Brain pericyte (primary cell): ENCODE measurements at places on chromosomes 1 and 21.

DNA sequence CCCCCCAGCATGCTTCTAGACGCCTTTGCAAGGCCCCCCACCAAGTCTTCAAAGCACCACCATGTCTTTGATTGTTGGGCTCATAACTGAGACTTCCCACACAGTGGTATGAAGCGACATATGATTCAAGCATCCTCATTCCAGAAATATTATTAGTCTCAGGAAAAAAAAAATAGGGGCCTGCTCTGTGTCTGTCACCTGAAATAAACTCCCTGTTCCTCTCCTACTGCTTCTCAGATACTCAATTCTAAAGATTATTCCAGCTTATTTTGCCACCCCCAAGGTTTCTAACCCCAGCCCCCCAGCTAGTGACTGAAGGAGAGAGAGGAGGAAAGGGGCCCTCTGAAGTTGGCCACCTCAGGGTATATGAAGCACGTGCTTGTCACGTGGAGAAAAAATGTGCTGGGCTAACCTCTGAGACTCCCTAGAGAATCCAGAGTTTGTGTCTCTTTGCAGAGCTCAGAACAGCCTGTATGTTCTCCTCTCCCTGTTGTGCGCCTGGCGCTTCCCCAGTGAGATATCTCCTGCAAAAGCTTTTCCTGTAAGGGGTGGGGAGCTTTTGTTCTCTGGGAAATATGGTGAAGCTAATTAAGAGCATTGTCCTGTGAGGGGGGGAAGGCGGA, 35.9 kb upstream of the RASAL2 start:
- DNase-seq, result peak; percentile 50

GRCh38 chr1:20337581-20337980, 46.9 kb downstream of the VWA5B1 start:
- DNase-seq, result no peak

- no peak for DNase-seq
Measured at GRCh38 chr1:150559656-150560010, 10.4 kb downstream of the ADAMTSL4 start.

DNA sequence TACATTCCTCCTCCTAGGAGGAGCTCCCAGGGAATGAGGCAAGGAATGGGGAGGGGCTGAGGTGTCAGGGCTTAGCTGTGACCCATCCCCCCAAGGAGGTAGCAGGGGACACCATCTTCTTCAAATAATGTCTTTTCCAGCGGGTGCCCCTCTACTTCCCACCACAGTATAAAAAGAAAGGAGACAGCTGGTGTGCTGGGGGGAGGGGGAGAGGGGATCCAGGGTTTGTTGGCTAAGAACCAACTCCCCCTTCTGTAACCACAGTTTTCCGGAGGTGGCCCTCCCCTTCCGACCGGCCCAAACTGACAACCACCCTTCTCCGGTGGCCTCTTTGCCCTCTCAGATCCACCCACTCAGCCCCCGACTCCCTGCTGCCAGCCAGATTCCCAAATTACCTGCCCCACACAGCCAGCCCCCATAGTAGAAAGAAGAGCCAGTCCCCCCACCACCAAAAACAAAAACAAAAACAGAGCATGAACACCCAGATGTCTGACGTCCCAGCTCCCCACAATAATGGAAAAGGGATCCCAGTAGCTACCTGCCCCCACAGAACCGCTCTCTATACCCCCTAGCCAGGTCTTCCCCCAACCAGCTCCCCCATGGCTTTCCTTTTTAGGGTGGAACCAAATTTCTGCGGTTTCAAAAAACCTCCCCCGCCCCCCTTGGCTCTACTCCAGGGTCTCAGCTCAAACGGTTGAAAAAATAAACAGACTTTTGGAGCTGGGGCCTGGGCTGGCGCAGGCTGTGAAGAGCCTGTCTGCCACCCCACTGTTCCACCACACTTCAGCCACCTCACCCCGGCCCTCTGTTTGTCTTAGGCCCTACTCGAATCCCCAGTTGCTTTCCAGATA, 2.1 kb downstream of the ARHGEF2 start:
- no peak for DNase-seq

GRCh38 chr1:234558330-234558836, 51.6 kb downstream of the IRF2BP2 start:
- DNase-seq, result no peak

DNA sequence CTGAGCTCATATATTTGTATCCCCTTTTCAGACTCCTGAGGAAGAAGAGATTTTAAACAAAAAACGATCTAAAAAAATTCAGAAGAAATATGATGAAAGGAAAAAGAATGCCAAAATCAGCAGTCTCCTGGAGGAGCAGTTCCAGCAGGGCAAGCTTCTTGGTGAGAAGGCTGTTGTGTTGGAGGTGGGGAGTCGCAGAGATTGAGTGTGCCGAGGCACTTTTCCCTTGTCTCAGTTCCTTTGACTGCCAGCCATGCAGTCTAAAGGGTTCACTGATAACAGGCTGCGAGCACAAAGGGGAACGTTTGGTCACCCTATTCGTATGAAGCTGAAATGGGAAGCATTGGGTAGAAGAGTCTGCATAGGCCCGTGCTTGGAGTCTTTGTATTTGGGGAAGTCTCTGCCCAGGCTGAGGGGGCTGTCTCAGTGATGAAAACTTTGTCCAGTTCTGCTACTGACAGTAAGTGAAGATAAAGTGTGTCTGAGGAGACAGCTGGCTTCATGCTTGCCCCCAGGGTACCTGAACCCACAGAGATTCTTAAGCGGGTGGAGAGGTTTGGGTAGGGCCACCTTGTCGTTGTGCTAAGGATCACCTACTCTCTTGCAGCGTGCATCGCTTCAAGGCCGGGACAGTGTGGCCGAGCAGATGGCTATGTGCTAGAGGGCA, 2.8 kb downstream of the RPS8 start:
- DNase-seq, result no peak

- no peak for DNase-seq
Measured at GRCh38 chr1:226638608-226639007, 90.0 kb downstream of the STUM start.

GRCh38 chr21:19914028-19914427, 1084.2 kb upstream of the NCAM2 start:
- DNase-seq, result no peak

DNA sequence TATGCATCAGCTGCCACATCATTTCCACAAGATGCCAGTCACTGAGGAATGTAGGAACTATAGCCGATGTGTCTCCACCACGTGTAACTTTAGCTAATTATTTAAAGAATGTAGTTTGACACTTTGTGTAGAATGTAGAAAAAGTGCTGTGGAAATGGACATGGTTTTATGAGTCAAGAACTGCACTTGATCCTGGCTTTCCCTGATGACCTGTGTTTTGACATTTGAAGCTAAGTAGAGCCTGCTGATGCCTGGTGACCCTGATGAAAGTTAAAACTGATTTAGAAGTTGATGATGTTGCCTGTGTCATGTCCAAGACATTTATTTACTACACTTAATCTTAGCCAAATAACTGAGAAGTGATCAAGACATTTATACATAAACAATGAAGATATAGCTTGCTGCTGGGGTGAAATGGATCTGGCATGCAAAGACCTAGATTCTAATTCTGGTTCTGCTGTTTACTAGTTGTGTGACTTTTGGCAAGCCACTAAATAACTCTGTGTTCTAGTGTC, 4.4 kb upstream of the OSBPL9 start:
- no peak for DNase-seq

DNA sequence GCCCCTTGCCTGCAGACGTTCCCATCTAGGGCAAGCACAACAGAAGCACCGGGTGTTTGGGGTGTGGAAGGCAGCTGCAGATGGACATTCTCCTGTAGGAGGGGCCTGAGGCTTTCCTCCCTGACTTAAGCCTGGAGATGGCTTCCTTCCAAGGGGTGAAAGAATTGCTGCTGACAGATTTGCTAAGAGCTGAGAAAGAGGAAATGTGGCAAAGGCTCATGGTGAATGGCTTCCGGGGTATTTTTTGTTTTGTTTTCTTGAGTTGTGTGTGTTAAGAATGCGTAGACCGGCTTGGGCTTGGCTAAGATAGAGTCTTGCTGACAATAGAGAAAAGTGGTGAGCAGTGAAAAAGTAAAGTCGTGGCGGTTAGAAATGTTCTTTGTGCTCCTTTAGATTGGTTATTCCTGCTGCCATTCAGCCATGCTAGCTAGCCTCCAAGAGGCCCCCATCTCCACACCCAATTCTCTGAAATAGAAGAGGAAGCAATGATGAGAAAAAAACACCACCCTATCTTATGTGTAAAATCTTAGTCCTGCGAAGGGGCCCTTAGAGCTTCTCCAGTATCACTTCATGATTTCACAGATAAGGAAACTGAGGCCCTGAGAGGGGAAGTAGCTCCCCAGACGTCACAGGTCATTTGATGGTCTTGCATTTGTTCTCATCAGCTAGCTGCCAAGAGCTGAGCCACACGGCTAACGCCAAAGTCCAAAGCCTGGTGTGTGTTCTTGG, 36.9 kb downstream of the EIF2D start:
- DNase-seq, result no peak

DNA sequence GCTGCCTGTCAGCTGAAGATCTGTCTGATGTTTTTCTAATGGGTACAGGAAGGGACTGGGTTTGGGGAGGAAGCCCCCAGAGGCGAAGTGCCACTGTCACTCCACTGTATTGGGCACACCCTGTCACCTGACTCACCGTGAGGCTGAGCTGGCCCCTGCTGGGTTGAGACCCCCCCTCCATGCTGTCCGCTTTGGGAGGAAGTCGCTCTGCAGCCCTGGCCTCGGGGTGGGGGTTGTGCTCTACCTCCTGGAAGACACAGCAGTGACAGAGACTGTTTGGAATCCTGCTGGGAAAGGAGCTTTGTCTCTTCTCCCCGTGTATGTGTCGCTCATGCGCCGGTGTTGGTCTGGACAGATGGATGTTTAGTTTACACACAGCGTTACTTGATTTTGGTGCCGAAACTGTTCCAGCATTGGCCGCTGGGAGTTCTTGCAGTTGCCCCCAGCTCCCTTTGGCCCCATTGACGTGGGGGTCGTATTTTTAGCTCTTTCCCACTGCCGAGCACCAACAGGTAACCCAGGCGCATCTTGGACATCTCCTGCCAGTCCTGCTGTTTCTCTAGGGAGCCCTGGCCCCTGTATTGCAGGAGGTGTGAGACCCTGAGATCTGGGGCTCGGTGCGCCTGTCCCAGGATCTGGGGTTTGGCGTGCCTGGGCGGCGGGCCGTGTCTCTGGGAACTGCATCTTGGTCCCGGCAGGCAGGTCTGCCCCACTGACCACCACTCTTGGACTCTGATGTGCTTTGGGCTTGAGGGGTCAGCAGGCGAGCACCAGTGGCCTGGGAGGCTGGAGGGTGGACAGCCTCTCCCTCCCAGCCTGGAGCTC, 30.3 kb downstream of the SLX9 start:
- no peak for DNase-seq

DNA sequence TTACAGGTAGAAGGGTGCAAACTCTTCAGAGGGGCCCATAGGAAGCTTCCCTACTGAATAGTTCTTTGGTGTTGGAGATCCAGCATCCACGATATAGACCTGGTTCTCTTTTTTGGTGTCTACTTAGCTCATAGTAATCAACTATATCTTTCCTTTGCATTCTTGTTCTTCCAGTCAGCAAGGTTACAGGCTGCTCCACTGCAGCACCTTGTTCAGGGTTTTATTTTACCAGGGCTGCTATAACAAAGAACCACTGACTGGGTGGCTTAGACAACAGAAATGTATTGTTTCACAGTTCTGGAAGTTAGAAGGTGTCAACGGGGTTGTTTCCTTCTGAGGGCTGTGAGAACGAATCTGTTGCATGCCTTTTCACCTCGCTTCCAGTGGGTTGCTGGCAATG, 136.3 kb downstream of the CLEC20A start:
- no peak for DNase-seq

DNA sequence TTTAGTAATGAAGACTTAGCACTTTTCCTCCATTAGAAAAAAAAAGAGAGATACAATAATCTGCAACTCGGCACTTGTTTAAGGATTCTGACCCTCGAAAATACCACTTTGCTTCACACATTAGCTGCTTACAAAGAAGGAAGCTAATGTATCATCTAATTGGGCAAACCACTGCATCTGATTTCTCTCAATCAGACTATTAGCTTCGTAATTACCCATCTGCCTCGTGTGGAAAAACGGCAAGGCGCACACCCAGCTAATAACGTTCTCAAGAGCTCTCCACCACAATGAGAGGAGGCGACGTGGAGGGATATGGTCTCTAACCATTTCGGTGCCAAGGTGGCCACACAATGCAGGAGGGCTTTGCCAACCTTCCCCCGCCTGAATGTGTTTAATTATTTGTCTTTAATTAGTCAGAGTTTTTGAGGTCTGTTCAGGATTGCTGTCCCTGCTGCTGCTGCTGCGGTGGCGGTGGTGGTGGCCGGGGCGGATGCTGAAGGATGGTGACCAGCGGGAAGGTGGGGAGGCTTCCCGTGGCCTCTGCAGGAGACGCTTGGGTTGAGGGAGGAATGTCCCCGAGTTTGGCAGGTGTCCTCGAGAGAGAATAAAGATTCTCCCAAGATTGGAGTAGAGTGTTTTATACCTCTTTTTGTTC, 374.5 kb downstream of the RPS6KC1 start:
- DNase-seq, result no peak
